ENCODE measurements at places on chromosomes 16 and 17. TPM values are rescaled to one million over a fixed set of nuclear protein-coding genes. Genes with fewer than 3 reads are reported as not detected.

The MT4 gene
- total RNA-seq: not detected

The KRTAP9-8 gene
- not detected for total RNA-seq

The FNDC8 gene
- not detected for total RNA-seq

The NXPH3 gene
- total RNA-seq: 7.9 TPM

The EFCAB5 gene
- under 0.01 TPM for total RNA-seq

The SYCE1L gene
- 0.68 TPM for total RNA-seq

The SSTR5 gene
- total RNA-seq: not detected

The KRT27 gene
- not detected for total RNA-seq

Data from subcutaneous adipose tissue (tissue), 4 donors.